ENCODE measurements at places on chromosomes 6 and 20.

DNA sequence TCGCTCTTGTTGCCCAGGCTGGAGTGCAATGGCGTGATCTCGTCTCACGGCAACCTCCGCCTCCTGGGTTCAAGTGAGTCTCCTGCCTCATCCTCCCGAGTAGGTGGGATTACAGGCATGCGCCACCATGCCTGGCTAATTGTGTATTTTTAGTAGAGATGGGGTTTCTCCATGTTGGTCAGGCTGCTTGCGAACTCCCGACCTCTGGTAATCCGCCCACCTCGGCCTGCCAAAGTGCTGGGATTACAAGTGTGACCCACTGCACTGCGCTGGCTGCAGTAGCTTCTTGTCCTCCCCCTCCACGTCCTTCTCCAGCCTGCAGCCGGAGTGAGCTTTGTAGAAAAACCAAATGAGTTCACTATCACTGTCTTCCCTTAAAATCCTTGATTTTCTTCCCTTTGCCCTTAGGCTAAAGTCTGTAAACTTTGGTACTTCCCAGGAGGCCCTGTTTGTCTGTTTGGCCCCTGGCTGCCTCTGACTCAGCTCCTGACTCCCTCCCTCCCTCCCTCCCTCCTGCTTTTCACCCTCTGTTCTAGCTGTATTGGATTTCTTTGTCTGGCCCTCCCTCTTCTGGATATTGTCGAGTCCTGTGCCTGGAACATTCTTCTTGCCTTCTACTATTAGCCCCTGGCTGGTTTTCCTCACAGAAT is 12.9 kb downstream of the PARD6B start:
- peak; percentile 70 for DNase-seq

- peak; percentile 59 for DNase-seq
Measured at GRCh38 chr6:36848658-36849441, 9.6 kb upstream of the CPNE5 start.

DNA sequence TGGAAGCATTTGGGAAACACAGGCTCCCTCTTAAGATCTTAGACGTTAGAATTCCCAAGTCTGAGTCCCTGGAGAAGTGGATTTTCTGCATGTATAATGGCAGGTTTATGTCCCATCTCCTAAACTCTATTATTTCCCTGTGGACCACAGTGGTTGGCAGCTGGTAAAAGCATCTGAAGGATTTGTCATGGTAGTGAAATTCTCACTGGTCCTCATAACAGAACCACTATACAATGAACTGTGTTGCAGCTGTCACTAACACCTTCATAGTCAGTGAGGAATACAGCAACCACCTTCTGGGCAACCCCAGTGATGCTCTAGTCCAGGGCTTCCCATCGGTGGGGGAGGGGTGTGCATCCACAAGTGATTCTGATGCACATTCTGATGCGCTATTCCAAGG is 396.9 kb downstream of the ZFAND3 start:
- no peak for DNase-seq

- DNase-seq, result no peak
Measured at GRCh38 chr6:16511040-16511660, 250.1 kb downstream of the ATXN1 start.

DNA sequence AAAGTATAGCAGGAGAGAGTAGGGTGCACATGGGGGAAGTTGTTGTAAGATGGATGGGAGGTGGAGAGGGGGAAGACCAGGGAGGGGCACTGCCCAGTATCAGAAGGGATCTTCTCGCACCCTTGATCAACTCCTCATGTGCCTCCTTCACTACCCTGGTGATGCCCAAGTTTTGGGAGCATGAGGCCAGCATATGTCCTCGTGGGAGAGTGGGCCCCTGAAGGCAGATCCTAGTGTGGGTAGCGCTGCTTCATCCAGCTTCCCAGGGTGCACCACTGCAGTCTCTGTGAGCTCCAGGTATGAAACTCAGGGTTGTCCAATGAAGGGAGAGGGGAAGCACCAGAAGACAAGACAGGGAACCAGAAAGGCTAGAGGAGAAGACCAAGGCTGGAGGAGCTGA is 82.2 kb upstream of the FOXP4 start:
- peak; percentile 1 for DNase-seq

- no peak for DNase-seq
Measured at GRCh38 chr20:298776-299391, 1.5 kb downstream of the ZCCHC3 start.
